Activated CD4-positive, CD25-positive, alpha-beta regulatory T cell treated with anti-CD3 and anti-CD28 coated beads, Interleukin-2, amount 50 U/mL, for 72 hours (primary cell): ENCODE measurements at places on chromosomes 6 and 20.

DNA sequence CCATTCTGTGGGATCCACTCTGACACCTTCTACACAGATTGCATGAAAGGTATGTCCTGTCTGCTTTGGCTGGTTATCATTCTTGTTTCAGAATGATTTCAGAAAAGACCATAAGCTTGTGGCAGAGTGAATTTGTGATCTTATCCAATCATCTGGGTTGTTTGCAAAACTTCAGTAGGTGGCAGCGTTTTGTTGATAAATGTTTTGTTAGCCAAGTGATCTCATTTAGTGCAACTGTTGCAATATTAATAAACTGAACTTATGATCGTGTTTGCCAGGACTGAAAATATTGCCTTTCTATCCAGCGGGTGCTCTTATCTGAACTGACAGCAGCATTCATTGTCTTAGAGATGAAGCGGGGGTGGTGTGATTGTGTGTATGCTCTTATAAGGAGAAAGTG, 613.2 kb upstream of the NOX3 start:
- no peak for DNase-seq

DNA sequence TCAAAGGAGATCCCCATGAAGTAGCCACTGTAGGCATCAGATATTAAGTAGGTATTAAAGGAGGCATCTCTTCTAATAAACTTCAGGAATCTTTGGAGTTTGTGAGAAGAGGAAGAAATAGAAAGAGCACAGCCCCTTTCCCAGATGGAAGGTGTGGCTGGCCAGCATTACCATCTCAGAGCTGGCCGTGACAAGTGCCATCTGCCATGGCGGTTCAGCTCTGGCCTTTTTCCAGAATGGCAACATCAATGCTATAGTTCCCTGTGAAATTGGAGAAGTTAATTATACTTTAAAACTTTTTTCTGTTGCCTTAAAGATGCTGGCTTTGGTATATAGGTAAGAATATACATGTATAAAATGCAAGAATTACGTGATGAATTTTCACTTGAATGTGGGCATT, 51.9 kb upstream of the MCUR1 start:
- no peak for DNase-seq

- DNase-seq, result peak; percentile 90
Measured at GRCh38 chr20:35277531-35278395, at the start of gene MMP24OS. TSS of gene MMP24OS (minus strand) at chr20:35278122. CDS start at chr20:35277929, 193 bp downstream.

- DNase-seq, result no peak
Measured at GRCh38 chr6:12178521-12178920, 111.6 kb upstream of the EDN1 start.

DNA sequence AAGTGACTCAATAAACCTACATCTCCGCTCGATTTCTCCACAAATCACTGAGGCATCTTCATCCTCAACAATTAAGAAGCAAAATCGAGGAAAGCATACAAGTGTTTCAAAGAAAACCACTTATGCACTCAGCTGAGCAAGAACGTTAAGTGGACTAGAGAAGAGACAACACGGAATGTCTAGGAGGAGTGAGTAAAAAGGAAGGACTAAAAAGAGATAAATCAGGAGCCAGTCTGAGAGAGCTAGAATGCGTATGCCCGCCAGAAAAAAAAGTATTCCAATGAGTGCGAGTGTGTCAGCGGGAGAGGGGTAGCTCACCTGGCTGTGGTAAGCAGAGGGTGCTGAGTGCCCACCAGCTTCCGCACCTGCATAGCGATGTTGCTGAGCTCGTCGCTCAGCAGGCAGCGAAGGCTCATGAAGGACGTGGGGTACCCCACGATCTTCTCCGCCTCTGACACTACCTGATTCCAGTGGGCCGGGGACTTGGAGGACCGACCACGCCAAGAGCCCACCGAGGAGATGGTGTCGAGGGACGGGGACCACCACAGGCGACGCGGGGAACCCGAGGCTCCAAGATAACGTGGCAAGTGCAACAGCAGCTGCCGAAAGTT, 587 bp downstream of the PDSS2 start:
- no peak for DNase-seq
